Left kidney (tissue), 8 donors: ENCODE measurements at places on chromosomes 3 and 15. TPM values are rescaled to one million over a fixed set of nuclear protein-coding genes. Genes with fewer than 3 reads are reported as not detected.

TIPARP gene
- 27.8 TPM for polyA plus RNA-seq

STXBP5L gene
- 0.33 TPM for polyA plus RNA-seq

TUSC7 gene
- not detected for polyA plus RNA-seq

CPN2 gene
- polyA plus RNA-seq = 0.80 TPM

KIF7 gene
- 13.7 TPM for polyA plus RNA-seq

CTXN2 gene
- polyA plus RNA-seq = 0.12 TPM

PAK6 gene
- polyA plus RNA-seq = 6.5 TPM

CD276 gene
- polyA plus RNA-seq = 152 TPM

GOLGA8G gene
- 0.08 TPM for polyA plus RNA-seq

CYP1A1 gene
- polyA plus RNA-seq = not detected

CPNE9 gene
- not detected for polyA plus RNA-seq

RPL35A gene
- polyA plus RNA-seq = 1,507 TPM

ZNF774 gene
- 5.4 TPM for polyA plus RNA-seq

C15orf61 gene
- 6.0 TPM for polyA plus RNA-seq

SLC4A7 gene
- polyA plus RNA-seq = 35.9 TPM

HHATL gene
- polyA plus RNA-seq = 0.88 TPM

SUMF1 gene
- polyA plus RNA-seq = 44.0 TPM

P2RY13 gene
- polyA plus RNA-seq = 0.81 TPM

GPR149 gene
- polyA plus RNA-seq = not detected

CYP19A1 gene
- polyA plus RNA-seq = not detected

LCTL gene
- 0.42 TPM for polyA plus RNA-seq

TM6SF1 gene
- polyA plus RNA-seq = 3.2 TPM

ZBTB20 gene
- 5.6 TPM for polyA plus RNA-seq

KNG1 gene
- polyA plus RNA-seq = 56.9 TPM

HESX1 gene
- polyA plus RNA-seq = 4.5 TPM

RTP3 gene
- polyA plus RNA-seq = not detected

SERINC4 gene
- polyA plus RNA-seq = not detected

GOLGA6B gene
- polyA plus RNA-seq = 0.07 TPM

PPP1R2 gene
- polyA plus RNA-seq = 59.0 TPM

NT5DC2 gene
- 159 TPM for polyA plus RNA-seq

NUP210 gene
- 28.9 TPM for polyA plus RNA-seq

SLC38A3 gene
- polyA plus RNA-seq = 9.4 TPM

LYZL4 gene
- not detected for polyA plus RNA-seq

TSC22D2 gene
- polyA plus RNA-seq = 69.5 TPM

PATL2 gene
- polyA plus RNA-seq = 1.4 TPM

BCL2A1 gene
- not detected for polyA plus RNA-seq

SAMMSON gene
- polyA plus RNA-seq = not detected

CHRNB4 gene
- 3.3 TPM for polyA plus RNA-seq

CCR9 gene
- polyA plus RNA-seq = 0.05 TPM

CLRN1 gene
- polyA plus RNA-seq = not detected

SI gene
- not detected for polyA plus RNA-seq

SLC22A14 gene
- polyA plus RNA-seq = 1.1 TPM

PRSS50 gene
- polyA plus RNA-seq = 3.2 TPM

GOLGA8J gene
- 2.9 TPM for polyA plus RNA-seq

TMEM108 gene
- polyA plus RNA-seq = 1.6 TPM

KBTBD8 gene
- 1.4 TPM for polyA plus RNA-seq

WDR72 gene
- polyA plus RNA-seq = 82.4 TPM

ACTRT3 gene
- polyA plus RNA-seq = 4.2 TPM

ZNF35 gene
- 14.0 TPM for polyA plus RNA-seq

ADGRG7 gene
- not detected for polyA plus RNA-seq

B3GNT5 gene
- 28.6 TPM for polyA plus RNA-seq

TMCO5A gene
- not detected for polyA plus RNA-seq

TRPM1 gene
- polyA plus RNA-seq = 0.07 TPM

NAA50 gene
- polyA plus RNA-seq = 161 TPM
